ENCODE measurements at places on chromosomes 16 and 17.

DNA sequence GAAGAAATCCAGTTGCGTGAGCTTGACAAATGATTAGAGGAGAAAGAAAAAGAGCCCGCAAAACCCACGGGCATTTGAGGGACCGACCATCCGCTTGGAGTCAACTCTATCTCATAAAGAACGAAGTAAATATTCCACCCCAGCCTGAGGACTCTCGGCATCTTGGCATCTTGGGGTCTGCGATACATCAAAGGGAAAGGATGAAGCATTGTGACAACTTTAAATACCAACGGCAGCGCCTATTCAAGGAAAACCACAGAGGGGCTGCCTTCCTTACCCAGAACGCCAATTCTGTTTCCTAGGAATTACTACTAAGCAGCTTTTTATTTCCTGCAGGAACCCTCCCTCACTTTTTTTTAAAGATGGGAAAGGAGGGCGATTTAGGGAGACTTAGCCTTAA lies 152.2 kb downstream of the FOXL1 start:
- no peak for DNase-seq

DNA sequence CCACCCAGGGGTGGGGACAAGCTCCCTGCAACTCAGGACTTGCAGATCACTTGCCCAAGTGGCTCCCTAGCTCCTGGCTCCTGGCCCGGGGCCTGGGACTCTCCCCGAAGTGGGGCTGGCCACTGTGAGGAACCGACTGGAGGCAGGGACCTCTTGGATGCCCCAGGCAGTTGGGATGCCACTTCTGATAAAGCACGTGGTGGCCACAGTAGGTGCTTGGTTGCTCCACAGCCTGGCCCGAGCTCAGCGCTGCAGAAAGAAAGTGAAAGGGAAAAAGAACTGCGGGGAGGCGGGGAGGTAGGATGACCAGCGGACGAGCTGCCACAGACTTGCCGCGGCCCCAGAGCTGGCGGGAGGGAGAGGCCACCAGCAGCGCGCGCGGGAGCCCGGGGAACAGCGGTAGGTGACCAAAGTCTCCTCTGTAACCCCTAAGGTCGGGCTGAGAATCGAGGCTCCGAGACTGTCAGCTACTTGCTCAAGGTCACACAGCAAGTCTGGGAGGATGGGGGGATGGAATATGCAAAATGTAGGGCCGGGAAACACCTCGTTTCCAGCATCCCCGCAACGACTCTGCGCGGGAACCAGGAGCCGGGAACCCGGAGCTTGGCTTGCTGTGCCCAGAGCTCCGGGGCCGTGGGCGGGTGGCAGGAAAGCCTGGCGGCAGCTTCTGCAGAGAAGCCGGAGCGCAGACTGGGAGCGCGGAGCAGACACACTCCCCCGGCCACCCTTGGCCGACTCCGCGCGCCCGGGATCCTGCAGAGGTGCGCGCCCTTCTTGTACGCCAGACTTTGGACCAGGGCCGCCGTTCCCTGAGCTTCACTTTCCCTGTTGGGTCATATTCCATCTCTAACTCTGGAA lies 1.9 kb downstream of the CIITA start:
- DNase-seq, result no peak

GRCh38 chr17:80204626-80205468 lies 15.3 kb downstream of the SGSH start:
- no peak for DNase-seq

GRCh38 chr17:30559656-30560055 lies 82.4 kb downstream of the GOSR1 start:
- DNase-seq, result no peak

DNA sequence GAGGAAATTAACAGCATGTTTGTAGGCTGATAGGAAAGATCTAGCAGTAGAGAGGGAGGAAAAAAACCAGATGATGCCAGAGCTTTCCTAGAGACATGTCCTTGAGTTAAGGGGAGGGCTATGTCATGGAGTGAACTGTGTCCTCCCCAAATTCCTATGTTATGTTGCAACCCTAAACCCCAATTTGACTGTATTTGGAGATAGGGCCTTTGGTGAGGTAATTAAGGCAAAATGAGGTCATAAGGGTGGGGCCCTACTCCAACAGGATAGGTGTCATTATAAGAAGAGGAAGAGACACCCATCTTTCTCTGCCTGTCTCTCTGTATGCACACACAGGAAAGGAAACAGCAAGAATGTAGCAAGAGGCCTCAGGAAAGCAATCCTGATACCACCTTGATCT lies 195.3 kb upstream of the AXIN2 start:
- DNase-seq, result no peak

DNA sequence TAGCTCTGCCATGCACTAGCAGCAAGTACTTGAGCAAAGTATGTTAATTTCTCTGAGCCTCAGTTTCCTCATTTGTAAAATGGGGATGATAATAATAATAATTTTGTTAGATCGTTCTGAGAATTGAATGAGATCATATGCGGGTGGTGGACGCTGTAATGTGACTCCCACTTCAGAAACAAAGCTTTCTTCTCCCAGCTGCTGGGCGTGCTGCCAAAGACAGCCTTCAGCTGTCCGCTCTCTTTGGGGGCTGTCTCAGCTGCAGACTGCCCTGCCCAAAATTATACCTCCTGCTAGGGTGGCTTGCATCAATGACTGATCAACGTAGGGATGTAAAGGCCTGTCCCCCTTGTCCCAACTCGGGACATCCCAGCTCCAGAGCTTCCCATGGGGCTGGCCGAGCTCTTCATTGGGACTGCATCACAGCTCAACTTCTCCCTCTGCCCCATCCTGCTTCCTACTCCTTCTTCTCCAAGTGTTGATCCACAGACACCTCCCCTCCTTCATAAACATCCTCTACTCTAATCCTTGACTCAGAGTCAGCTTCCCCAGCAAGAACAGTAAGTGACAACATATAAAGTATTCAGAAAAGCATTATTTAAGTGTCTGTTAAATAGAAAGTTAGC lies 30.7 kb upstream of the CDH5 start:
- no peak for DNase-seq

DNA sequence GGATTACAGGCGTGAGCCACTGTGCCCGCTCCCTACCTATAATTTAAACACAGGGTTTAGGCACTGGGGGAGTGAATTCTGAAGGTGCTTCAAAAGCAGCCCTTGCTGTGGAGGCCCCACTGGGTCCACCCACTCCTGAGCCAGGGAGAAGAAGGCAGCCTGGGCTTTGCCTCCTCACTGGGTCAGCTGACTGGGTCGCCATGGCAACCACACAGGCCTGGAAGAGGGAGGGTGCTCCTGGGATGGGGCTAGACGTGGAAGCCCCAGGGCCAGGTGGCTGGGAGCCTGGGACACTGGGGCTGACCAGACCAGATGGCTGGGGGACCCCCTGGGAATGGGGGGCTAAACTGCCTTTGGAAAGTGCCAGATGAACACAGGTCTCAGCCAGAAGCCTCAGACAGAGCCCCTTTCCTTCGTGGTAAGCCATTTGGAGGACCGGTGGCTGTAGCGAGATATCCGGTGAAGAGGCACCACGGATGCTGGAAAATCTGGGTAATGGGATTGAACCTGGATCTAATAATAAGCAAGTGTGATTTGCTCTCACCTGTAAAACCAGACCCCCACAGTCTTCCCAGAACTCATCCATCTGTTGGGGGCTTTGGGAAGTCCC lies 32.9 kb downstream of the TRARG1 start:
- no peak for DNase-seq

DNA sequence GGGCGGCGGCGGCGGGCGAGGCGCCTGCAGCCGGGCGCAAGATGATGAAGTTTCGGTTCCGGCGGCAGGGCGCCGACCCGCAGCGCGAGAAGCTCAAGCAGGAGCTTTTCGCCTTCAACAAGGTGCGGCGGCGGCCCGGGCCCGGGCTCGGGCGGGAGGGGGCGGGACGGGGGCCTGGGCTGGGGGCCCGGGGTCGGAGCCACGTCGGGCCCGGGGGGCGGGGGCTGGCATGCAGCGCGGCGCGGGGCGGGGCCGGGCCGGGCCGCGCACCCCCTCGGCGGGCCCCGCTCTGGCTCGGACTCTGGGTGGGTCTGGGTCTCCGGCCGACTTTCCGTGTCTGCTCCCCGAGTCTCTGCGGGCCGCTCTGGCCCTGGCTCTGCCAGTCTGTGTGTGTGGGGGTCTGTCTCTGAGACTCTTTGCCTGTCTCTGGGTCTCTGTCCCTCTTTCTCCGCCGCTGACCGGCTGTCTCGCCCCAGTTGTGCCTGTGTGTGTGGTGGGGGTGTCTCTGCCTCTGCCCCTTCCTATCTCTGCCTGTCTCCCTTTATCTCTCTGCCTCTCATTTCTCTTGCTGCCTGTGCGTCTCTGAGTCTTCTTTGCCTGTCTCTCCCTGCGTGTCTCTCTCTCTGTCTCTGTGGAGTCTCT lies 328 bp downstream of the LLGL1 start:
- no peak for DNase-seq

- DNase-seq, result peak; percentile 9
These were observed 46.1 kb upstream of the BPTF start for GRCh38 chr17:67779098-67779672.

GRCh38 chr17:79192503-79193351 lies 118.1 kb downstream of the ENGASE start:
- peak; percentile 20 for DNase-seq

DNA sequence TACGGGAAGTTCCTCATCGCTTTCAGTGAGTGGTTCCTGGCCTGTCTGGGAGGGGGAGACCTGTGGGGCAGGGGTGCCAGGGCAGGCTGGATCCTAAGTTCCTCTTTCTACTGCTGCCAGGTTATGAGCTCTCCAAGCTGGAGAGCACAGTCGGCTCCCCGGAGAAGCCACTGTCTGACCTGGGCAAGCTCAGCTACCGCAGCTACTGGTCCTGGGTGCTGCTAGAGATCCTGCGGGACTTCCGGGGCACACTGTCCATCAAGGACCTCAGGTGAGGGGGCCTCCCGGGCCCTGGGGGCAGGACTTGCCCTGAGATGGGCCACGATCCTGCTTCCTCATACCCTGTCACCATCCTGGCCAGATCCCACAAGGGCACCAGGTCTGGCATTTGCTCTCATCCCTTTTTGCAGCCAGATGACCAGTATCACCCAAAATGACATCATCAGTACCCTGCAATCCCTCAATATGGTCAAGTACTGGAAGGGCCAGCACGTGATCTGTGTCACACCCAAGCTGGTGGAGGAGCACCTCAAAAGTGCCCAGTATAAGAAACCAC lies 5.1 kb downstream of the PRSS8 start:
- DNase-seq, result no peak

DNA sequence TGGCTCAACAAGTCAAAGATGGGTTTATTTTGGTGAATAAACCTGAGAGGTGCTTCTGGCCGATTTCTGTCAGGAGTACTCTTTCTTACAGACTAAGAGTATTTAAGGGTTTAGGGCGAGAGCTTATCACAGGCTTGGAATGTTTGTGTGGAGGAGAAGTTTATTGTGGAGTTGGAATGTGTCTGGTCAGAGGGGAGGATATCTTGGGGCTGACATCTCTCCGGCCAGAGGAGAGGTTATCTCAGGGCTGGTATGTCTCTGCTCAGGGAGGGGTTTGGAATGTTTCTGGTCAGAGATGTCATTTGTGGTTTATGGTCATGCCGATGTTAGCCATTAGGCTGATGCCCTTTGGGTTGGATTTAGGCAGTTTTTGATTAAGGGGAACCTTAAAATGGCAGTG lies 236.4 kb upstream of the EEF2KMT start:
- no peak for DNase-seq

DNA sequence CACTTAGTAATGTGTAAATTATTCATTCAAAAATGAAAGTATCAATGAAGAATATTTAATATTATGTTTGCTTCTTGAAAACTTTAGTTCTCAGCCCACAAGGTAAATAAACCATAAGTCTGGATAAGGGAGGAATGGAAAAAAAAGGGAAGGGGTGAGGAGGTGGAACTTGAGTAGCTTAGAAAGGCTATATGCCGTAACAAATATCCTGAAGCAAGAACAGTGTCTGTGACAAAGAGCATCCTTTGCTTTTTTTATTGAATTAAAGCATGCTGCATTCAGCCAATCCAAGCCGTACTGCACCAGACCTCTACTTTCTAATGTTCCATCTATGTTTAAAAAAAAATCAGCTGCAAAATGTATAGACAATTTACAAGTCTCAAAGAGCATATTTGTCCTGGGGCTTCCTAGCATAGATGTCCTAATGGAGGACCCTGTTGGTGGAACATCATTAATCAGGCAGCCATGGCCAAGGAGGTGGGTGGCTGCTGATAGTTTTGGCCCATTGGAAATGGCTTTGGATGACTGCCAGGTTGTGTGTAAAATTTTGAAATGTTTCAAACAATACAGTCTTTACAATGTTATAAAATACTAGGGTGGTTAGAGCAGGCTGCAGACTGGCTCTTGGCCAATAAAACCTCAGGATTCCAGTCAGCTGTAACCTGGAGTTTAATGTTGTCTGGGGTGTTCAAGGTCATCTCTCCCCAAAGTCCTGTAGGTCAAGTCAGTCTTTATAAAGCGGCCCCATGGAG lies 895.8 kb upstream of the SOX9 start:
- DNase-seq, result no peak

- DNase-seq, result no peak
These were observed 5.1 kb downstream of the NUDT16L1 start for GRCh38 chr16:4698321-4699045.

DNA sequence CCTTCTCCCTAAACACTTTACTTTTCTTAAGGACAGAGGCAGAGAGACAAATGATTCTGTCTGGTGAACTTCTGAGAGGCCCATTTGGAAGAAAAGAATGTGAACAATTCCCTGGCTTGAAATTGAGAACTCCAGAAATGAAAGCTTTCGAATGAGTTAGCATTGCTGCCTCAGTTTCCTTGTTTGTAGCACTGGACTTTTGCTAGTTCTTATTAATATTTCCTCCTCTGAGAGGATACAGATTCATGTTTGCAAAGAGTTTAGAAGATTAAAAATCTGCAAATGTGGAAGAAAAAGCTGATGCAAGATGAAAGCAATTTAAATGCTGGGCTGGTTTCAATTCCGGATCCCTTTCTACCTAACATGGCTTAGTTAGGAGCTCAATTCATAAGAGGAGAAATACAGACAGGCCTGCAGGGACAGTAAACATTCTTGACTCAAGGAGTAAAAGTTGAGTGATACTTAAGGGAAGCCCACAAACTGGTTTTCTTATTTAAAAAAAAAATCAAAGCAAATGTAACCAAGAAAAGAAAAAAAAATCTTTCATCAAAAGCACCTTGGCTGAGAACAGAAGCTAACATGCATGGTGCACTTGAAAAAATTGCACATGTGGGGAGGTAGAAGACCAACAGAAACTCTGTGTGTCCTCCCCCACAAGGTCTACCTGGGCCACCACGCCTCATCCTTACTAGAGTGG lies 27.1 kb downstream of the HNF1B start:
- no peak for DNase-seq

GRCh38 chr17:2338315-2338657 lies 985 bp downstream of the SGSM2 start:
- no peak for DNase-seq

GRCh38 chr17:76872221-76872873 lies 4.1 kb downstream of the MGAT5B start:
- peak; percentile 10 for DNase-seq
